Psoas muscle (tissue), 8 donors: ENCODE measurements at places on chromosomes 12 and 14.
A peak's percentile ranks its signal among the peaks of the same experiment; 100 is the strongest.

GRCh38 chr12:79935624-79936345 is 888 bp upstream of the PPP1R12A start:
- no peak for DNase-seq

DNA sequence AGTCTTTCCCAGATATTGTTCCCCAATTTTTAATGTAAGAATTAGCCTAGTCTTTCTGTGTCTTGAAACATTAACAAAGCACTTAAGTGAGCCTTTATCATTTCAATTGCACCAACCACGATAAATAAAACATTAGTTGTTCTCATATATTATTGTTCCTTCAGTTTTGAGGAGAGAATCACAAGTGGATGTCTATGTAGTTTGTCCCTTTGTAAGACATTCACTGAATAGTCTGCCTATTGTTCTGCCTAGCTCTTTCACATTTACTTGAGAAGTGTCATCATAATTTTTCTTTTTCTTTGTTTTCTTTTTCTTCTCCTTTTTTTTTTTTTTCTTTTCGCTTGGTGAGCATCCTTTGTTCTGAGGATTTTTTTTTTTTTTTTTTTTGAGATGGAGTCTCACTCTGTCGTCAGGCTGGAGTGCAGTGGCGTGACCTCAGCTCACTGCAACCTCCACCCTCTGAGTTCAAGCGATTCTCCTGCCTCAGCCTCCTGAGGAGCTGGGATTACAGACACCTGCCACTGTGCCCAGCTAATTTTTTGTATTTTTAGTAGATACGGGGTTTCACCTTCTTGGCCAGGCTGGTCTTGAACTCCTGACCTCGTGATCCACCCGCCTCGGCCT is 129.7 kb downstream of the SYT1 start:
- DNase-seq: no peak

DNA sequence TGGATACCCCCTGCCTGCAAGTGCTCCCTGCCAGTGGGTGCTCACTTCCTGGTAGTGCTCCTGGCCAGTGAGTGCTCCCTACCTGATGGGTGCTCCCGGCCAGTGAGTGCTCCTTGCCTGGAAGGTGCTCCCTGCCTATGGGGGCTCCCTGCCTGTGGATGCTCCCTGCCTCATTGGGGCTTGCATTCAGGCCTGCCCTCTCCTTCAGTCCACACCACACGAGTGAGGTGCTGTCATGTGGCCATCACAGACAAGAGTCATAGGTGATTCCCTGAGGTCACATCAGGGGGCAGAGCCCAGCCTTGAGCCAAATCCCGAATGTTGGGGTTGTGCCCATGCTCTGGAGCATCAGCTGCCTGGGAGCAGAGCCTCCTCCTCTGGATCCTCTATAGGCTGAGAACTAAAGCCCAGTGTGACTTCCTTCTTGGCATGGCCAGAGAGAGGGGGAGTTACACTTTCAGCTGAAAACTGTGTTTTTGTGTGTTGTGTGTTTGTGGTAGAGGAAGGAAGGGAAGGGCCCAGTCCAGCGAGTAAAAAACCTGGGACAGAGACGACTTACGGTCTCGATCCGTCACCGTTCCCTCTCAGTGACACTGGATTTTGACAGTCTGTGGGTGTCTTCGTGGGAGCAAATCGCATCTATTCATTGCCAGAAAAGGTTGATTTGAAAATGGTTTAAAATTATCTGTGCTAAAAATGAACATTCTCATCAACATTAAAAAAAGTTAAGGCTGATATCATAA is 136.0 kb downstream of the ADGRD1 start:
- peak; percentile 7 for DNase-seq

DNA sequence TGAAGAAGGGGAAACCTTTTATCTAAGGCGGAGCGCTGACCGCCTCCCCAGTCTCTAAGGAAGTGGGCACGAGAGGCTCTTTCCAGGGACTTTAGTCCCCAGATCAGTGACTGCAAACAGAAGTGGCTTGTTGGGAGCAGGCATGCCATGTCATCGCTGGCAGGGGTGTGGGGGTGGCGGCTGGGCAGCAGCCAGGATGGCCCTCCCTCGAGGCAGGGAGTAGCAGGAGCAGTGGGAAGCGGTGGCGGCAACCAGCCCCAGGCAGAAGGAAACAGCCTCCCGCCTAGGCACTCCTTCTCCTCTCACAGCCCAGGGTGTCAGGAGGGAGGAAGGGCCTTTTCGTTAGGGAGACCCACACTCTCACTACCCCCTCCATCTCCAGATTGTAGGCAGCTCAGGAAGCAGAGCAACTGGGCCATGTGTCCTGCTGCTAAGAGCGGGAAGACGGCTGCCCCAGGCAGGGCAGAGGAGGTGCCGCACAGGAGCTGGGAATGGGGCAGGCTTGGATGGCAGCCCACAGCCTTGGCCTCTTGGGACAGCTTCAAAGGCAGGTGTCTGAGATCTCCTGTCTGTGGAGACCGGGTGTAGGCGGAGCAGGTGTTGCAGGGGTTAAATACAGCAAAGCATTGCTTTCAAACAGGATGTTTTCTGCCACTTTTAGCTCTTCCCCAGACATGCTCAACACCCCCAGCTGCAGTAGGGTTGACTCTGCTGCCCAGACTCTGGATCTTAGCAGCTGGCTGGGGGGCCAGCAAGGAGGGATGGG is 21.8 kb downstream of the VDR start:
- no peak for DNase-seq

- DNase-seq: no peak
Observed at GRCh38 chr12:89228491-89228890, 123.8 kb downstream of the DUSP6 start.

DNA sequence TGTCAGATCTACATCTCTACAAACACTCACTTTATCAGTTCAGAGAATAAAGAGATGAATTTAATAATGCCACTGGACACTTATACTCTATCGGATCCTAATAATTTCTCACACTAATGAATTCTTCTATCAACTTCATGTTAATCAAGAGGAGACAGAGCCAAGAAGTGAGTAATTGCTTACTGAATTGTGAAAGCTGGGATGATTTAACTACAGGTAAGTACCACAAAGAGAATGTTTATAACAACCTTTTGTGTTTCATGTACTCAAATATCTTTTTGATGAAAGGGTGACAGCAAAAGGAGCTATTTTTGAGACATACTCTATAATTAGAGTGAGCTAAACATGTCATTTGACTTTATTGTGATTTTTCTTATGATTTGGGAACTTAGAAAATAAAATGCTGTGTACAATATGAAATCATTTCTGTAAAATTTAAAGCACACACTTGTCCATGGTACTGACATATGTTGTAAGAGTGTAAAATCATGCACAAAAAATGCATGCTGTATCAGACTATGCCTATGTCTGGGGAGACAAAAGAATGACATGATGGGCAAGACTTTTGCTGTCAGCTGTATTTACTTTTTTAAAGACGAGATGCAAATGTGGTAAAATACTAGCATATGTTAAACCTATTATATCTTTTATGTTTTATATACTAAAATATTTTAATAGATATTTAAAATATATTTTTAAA is 361.2 kb downstream of the CCER1 start:
- no peak for DNase-seq

DNA sequence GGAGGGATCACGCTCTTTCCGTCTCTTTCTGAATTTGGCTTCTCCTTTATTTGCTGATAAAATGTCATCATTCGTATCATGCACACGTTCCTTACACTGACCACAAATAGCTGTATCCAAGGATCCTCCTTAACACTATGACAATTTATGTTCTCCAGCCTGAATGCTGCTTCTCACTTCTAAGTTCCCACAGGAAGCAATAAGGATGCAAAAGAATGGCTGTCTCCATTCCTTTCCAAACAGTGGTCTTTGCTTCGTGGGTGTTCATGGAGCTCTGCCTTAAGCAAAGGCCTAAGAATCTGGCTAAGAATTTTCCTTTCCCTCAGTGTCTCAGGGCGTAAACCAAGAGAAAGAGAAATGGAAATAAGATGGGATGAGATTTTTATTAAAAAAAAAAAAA is 200.2 kb downstream of the ITPR2 start:
- no peak for DNase-seq

DNA sequence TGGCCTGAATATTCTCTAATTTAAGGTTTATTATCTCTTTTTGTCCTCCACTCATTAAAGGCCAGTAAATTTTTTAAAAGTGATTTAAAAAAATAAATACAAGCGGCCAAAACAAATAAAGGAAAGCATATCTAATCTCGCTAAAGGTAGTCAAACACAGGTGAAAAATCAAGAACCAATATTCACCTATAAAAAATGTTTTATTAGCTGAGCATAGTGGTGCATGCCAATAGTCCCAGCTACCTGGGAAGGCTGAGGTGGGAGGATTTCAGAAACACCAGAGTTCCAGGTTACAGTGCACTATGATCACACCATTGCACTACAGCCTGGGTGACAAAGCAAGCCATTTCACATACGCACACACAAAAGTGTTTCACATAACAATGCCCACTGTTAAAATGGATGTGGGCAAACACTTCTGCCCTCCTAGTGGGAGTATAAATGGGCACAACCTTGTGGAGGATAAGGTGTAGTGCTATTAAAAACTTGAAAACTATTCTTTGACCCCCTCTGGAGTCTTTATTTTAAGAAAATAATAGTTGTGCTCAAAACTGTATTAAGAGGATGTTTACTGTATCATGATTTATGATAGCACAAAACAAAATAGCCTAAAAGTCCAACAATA is 32.7 kb upstream of the NAP1L1 start:
- no peak for DNase-seq

- no peak for DNase-seq
Observed at GRCh38 chr14:22319526-22320361, 269.3 kb downstream of the DAD1 start.

DNA sequence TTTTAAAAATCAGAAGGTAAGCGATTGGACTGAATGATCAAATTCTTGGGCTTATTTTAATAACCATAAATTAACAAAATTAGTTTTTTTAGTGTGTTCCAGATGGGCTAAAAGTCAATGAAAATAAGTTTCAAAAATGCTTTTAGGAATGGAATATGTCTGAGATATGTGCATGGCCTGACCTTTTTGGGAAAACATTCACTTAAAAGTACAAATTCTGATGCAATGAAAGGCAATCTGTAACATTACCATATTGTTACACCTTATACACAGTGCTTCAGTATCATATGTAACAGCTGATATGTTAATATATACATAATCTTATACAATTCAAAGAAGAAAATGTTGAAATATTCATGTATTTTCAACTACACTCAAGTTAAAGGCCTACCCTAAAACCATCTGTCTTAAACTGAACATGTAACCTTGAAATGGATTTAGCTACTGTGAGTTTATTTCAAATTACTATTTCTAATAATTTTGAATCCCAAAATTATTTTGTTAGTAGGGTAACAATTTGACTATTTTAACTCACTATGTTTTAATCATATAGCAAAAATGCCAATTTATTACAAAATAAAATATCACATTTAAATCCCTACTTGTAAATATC is 84.8 kb downstream of the EEA1 start:
- no peak for DNase-seq

DNA sequence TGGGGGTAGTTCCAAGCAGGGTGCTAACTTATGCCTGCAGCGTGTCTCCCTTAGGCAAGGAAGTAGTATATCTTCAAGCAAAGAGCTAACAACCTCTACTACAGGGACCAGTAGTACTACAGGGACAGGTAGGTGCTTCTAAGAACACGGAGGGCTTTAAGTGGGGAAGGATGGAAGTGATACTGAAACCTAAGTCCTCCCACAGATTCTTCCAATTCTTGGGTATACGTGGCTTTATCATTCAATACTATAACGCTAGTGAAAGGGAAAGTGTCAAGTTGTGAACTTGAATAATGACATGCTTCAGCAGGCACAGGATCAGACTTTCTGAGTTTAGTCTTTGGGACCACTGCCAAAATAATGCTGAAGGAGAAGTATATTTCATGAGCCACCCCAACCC is 241.7 kb downstream of the CEP128 start:
- DNase-seq: no peak

- no peak for DNase-seq
Observed at GRCh38 chr14:78164226-78164853, 5.8 kb upstream of the NRXN3 start.

GRCh38 chr14:41615011-41615595 is 8.4 kb downstream of the LRFN5 start:
- no peak for DNase-seq
